ENCODE measurements at places on chromosomes 2 and 18.

DNA sequence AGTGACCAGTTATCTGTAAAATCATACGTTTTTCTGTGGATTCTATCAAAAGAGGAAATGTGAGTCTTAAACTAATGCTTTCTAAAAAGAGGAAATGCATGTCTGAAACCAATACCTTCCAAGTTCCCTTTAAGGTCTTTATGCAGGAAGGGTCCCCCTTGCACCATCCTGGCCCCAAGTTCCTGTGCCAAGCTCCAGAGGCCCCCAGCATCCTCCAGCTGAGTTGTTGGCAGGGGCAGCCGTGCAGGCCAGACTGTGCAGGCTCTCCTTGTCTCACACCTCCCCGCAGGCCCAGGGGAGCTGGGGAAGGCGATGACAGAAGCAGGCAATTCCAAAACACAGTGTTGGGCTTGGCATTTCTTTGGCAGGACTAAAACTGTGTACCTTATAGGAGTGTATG lies 39.2 kb downstream of the DPYSL5 start:
- no peak for DNase-seq

DNA sequence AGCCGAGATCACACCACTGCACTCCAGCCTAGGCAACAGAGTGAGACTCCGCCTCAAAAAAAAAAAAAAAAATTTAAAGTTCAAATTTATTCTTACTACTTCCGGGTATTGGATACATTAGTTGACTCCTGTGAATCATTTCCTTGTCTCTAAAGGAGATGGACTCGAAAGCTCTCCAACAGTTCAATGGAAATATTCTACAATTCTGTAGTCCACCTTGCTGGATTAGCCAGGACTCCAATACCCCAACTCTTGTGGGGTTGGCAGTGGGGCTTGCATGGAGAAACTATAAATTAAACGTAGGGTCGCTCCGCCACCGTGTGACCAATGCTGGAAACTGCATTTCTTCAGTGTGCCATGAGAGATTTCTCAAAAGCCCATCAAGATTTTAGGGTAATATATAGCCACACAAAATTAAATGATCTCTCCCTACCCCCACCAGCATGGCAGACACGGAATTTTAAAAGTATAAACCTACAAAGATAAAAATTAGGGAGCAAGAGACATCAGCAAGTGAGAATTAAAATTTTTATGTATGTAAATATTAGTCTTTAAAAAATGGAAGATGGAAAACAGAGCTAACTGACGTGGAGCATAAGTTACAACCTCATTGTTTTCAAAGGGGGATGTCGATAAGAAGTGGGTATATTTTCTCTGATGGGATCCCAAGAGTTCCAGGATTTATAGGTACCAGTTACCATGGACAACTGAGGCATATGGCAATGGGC lies 27.8 kb upstream of the GAREM2 start:
- DNase-seq = peak; percentile 10

DNA sequence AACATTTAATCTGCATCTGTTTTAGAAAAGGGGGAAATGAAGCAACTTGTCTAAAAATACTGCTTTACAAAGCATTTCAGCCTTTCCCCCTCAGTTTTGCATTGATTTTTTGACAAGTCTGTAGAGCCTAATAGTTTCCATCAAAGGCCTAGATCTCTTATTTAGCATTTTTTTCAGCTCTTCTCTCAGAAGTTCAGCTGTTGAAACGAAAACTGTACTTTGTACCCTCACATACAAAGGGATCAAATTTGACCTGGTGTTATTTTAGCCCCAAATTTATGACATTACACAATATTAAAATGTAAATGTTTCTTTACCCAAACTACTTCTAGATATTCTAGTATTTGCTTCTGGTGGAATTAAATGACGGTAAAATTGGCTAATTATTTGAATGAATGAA lies 13.0 kb downstream of the YPEL5 start:
- no peak for DNase-seq

GRCh38 chr2:137943678-137944347 lies 20.5 kb upstream of the HNMT start:
- DNase-seq = no peak

DNA sequence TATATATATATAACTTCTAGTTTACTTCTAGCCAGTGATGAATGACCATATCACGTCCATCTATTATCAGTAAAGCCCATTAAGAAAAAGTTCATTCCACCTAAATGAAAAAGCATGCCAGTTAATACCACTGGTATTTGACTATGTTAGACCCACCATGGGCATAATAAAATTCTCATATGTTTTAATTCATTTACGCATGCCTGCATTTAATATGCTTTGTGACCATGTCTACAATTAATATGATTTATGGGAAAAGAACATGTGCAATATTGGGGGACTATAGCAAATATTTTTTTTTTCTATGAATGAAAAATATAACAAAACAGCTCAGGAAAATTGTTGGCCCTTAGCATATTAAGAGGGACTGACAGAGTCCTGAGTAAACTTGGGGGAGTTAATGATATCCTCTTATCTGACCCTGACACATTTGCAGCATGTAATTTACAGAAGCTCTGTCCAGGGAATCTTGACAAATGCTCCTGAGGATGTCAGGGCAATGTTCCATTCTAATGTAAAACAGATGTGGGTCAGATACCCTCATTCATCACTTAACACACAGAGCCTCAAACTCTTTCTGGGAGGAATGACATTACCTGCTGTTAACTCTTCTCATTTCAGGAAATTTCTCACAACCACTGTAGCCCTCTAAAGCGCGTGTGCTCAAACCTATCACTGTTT lies 90.6 kb downstream of the PAX3 start:
- no peak for DNase-seq

DNA sequence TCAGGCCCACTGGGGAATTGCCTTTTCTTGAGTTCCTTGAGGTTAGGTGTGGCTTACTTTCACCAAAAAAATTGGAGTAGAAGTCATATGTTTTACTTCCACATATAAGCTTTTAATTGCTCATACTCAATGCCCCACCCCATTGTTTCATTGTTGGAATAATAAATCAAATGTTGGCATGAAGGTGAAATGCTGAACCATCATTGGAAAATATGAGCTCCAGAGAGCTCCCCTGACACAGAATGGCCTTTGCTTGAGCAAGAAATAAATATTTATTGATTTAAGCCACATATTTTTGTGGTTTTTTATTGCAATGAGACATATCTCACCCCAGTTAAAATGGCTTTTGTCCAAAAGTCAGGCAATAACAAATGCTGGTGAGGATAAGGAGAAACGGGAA lies 167.3 kb upstream of the SRD5A2 start:
- no peak for DNase-seq

- DNase-seq = no peak
Measured at GRCh38 chr2:48674933-48675332, 57.3 kb downstream of the GTF2A1L start.

- peak; percentile 57 for DNase-seq
Measured at GRCh38 chr18:43692099-43692690, 414.9 kb upstream of the SYT4 start.

DNA sequence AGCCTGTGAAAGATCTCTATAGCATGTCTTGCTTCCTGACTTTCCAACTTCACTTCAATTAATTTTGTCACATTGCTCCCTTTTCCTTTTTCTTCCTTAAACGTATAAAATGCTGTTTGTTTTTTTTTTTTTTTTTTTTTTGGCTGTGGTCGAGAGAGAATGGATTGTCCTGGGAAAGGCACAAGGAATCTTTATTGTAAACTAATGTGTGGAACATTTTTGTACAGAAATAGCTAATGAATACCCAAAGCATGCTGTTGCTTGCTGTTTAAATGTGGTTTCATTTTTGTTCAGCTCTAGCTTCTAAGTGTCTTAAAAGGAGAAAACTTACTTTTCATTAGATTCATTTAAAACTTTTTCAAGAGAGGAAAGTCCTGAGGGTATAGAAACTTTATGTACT lies 105.5 kb downstream of the GPD2 start:
- no peak for DNase-seq

DNA sequence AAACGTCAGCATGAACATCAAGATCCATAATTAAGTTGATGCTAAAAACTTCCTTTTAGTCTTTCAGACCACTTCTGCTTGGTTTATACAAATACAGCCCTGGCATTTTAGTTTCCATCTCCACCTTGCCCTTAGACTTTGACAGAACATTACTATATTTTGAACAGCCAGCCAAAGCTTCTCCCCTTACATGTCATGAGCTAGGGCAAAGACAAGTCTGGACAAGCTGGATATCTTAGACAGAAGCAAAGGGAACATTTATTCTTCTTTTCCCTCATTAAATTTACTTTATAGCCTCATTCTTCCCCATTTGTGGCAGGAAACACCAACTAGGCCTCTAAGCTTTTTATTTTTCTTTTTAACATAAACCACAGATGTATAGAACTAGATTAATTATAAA lies 403.3 kb downstream of the SUCLG1 start:
- DNase-seq = no peak

DNA sequence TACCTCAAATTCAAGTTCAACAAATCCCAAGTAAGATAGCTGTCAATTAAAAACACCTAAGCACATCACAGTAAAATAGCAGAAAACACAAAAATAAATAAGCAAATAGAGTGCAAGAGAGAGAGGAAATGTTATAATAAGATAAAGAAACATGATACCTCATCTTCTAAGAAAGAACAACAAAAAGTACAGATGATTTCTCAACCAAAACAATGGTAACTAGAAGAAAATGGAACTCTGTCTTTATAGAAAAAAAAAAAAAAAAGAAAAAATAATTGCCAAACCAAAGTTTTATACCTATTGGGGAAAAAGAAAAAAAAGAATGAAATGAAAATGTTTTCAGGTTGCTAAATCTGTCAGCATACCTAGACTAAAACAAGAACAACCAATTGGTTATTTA lies 1253.5 kb upstream of the CDH2 start:
- DNase-seq = peak; percentile 2

DNA sequence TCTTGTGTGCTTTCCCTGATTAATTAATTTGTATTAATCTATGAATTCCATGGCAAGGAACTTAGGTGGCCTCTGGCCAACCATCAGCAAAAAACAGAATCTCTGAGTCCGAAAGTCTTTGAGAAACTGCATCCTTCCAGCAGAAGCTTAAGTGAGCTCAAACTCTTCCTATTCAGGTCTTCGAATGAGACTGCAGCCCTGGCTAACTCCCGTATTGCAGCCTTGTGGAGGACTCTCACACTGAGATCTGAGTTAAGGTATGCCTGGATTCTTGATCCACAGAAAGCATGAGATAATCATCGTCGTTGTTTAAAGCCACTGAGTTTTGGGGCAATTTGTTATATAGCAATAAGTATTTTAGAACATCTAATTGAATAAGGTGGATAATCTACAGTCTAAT lies 1143.9 kb upstream of the NXPH2 start:
- no peak for DNase-seq

DNA sequence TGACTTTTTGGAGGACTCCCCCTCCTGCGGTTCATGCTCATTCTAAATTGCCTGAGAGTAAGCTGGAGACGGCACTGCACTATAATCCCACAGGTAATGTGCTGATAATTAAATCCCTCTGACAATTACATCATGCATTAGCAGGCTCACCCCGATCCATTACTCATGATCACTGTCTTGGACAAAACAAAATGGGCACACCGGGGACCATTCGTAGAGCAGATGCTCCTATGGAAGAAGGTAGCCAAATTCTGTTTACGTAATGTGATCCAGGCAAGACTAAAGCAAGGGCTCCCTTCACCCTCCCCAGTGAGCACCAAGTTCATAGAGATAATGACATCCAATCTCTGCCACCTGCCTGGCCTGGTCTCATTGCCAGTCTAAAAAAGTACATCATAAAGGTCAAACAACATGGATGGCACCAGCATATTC lies 657.1 kb upstream of the SOX11 start:
- DNase-seq = no peak

DNA sequence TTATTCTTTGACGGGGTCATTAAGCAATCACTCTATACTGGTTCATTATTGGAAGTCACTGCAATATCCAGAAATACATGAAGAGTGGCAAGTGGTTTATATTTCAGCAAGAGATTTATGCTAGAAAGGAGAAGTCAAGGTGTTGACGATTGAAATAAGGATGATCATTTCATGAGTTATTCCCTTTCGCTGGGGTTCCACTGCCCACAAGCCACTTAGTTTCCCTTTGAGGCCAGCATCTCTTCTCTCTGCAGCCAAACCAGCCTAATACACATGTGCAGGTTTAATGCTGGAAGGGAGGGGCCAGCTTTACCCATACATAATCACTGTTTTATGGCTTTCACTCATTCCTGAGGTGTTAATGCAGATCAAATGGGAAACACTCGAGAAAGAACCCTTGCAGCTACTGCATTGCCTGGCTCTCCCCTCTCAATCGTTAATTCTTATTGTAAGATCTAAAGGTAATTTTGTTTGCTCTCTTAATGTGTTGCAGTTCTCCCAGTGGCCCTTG lies 108.4 kb downstream of the MEIS1 start:
- DNase-seq = no peak

- no peak for DNase-seq
Measured at GRCh38 chr2:88933091-88933490, 241.6 kb downstream of the RPIA start.

GRCh38 chr18:50751947-50752346 lies 67.9 kb downstream of the MRO start:
- DNase-seq = no peak

GRCh38 chr18:76528477-76529432 lies 33.7 kb upstream of the ZNF516 start:
- DNase-seq = peak; percentile 28

DNA sequence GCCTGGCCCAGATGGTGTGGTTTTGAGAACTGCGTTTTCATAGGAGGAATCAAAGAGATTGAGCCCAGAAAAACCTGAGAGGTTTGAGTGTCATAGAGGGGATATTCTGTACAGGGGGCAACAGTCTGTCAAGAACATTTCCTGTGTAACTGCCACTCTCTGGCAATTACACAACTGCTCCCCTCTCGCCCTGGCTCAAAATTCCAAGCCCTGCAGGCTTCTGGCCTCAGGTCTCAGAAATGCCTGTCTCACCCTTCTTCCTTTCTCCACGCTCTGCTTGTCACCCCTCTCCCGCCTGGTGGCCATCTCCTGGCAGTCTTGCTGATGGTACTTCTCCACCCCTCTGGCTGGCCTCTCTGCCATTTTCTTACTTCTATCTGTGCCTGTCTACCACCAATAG lies 4.0 kb downstream of the VAMP5 start:
- DNase-seq = no peak

- DNase-seq = no peak
Measured at GRCh38 chr2:241943209-241943850, 73.8 kb downstream of the RTP5 start.

- DNase-seq = no peak
Measured at GRCh38 chr2:85921659-85922058, 32.9 kb upstream of the ST3GAL5 start.

DNA sequence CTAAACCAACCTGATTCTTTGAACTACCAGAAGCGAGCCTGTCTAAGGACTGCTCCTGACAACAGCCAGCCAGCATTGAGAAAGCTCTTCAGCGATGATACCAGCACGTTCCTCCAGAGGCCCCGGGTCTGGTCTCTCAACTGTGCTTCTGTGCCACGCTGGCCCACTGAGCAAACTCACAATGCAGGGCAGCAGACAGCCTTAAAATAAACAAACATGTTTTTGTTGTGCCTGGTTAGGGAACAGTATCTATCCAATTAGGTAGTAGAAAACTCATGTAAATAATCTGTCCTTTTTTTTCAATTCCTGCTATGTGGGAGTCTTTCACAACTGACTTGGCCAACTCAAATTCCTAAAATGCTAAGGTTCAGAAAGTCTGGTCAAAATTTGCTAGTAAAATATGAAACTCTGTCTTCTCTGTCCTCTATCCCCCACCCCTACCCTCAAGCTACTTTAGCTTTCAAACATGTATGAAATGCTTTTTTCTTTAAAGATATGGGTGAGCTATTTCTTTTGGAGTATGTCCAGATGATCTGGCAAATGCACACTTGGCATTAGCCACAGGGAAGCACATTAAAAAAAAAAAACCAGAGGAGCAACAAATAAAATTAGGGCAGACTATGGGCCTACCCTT lies 21.4 kb upstream of the EML4 start:
- no peak for DNase-seq
